ENCODE measurements at places on chromosomes 4 and X.

DNA sequence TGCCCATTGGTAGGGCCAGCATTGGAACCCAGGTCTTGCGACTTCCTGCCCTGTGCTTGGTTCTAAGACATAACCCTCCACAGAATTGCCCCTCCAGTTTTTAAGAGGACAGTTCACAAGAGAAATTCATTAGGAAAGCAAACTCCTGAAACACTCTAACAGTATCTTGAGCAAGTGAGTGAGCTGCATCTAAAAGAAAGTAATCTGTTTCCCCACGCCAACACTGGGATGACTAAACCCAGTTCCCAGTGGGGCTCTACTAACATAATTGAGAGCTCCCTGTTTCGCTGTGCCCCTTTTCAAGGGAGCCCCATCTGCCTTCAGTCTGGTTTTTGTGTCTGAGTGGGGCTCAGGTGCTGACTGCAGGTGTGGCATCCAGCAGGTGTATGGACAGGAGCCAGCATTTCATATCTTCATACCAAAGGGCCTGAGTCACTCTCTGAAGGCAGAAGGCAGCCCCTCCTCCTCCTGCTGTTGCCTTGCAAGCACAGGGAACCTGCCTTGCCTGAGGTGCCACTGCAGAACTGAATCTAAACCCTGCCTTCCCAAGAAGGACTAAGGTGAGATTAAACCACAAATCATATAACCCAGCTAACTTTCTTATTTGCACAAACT is 8.0 kb downstream of the AMOT start:
- peak; percentile 53 for DNase-seq

- DNase-seq = no peak
Observed at GRCh38 chr4:139317635-139318034, 15.4 kb upstream of the NDUFC1 start.

- DNase-seq = no peak
Observed at GRCh38 chr4:119984996-119985395, 81.7 kb downstream of the MAD2L1 start.

DNA sequence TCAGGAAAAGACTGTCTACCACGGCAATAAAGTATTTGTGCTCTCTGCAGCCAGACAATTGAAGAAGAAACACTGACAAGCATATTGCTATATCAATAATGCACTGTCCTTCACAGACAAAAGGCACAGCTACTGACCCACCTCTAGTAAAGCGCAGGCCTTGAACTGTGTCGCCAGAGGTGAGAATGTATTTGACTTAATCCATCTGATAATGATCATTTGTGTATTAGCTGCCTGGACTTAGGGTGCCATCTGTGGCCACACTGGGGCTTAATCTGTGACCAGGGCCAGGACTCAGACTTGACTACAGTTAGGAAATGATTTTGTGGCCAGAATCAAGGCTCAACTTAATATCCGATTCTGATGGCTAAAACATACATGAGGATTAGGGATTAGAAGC is 260.4 kb downstream of the SMARCA1 start:
- peak; percentile 14 for DNase-seq

- no peak for DNase-seq
Observed at GRCh38 chr4:165118256-165118909, 5.7 kb upstream of the TMEM192 start.

DNA sequence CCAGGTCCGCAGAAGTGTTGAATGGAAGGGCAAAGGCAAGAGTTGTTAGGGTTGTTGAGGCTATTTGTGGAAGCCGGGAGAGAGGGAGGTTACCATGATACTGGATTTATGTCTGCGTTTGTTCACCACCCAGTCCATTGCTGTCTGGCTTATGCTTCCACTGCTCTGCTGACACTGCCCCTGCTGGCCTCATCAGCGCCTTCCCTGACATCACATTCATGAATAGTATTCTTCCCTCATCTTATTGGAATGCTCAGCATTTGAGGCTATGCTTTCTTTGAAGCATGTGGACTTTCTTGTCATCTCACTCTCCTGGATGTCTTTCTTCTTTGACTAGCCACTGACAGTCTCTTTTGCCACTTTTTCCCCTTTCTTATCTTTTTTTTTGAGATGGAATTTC is 10.3 kb downstream of the GNL3L start:
- peak; percentile 87 for DNase-seq

DNA sequence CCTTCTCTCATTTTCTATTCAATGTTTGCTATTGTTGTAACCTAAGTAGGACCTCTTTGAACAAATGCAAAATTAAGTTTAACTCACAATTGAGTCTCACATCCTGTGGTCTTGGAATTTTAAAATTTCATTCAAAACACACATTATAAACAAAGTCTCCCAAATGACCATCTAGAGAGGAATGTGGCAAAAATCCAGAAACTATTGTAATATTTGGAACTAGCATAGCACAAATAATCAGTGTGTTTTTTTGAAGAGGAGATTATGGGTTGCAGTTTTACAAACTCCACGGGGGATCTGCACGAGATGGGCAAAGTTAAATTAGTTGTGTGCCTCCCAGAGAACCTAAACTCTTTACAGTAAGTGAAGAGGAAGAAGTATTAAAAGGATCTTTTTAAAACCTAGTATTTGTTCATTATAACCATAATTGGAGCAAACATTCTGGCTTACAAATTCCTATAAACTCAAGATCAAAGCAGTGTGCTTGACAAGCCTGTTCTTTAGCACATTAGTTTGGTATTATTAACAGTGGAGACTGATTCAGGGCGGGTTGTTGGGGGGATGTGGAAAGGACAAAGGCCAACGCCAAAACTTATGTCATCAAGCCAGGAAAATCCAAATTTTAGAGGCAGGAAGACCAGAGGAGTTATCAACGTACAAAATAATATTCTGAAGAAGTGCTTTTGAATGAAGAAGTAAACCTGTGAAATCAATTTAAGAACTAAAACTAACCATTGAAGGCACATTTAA is 22.4 kb upstream of the RBPJ start:
- DNase-seq = peak; percentile 26

- peak; percentile 43 for DNase-seq
Observed at GRCh38 chr4:104677116-104677515, 182.4 kb upstream of the CXXC4 start.

- DNase-seq = no peak
Observed at GRCh38 chrX:142214081-142214480, 9.0 kb upstream of the MAGEC2 start.
